ENCODE measurements at places on chromosomes 5 and 9.

DNA sequence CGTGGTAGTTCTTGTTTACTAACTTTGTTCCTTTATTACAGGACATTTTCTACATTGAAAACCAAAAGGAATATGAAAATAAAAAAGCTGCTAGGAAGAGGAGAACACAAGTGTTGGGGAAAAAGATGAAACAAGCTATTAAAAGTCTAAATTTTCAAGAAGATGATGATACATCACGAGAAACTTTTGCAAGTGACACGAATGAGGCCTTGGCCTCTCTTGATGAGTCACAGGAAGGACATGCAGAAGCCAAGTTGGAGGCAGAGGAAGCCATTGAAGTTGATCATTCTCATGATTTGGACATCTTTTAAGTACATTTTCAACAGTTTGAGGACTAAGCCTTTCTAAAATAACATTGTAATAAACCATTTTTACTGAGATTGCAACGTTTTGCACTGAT is 23.8 kb downstream of the PHAX start:
- no peak for DNase-seq

DNA sequence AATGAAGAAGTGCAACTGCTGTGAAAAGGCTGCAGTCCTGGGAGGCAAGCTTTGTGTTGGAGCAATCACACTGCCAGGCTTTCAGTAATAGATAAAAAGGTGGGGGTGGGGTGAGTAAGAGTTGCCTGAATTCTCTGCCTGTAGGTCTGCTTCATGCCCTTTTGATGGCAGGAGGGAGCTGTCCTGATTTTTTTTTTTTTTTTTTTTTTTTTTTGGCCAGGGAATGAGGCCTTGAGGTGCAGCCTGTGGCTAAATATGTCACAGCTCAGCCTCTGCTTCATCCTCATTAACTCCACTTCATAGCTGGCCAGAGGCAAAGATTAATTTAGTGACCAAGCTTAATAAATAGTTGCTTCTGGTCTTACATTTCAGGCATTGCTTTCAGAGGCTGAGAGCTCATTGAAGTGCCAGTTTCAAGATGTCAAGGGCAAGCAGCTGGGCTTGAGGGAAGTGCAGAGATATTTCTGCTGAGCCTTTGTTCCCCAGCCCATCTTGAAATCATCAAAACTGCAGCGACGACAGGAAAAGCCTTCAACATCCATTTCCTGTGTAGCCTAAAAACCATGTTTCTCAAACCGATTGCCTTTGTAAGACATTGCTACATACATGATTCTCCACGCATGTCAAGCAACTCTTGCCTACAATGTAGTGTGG is 134.7 kb downstream of the MACIR start:
- no peak for DNase-seq

DNA sequence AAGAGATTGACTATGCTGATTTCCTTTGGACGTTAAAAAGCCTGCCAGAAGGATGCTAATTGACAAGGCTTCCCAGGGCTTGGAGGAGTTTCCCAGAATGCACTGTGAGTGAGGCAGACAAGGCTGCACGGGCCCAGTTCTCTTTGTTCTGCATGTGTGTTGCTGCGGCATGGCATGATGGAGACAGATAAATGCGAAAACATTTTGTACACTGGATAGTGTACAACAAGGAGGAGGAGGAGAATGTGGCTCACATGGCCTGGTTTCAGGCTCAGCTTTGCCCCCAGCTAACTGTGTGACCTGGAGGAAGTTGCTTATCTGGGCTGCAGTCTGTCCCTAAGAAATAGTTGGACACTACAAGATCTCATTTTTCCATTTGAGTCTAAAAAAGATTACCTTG is 135.5 kb upstream of the CPEB4 start:
- no peak for DNase-seq

DNA sequence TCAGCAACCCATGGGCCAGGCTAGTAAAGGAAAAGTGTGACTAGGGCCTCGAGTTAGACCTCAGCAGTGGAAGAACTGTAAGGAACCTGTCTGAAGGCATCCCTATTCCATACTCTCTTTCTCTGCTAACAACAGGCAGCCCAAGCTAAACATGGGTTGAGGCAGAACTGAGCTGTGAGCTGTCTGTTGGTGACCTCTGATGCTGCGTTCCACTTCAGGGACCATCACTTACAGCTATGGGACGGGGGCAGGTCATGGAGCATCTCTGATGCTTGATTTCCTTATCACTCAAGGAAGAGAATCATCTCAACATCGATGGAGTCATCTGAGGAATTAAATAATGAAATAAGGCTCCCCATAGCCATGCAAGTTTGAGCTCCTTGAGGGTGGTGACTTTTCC is 174.8 kb downstream of the ACTL7B start:
- no peak for DNase-seq

DNA sequence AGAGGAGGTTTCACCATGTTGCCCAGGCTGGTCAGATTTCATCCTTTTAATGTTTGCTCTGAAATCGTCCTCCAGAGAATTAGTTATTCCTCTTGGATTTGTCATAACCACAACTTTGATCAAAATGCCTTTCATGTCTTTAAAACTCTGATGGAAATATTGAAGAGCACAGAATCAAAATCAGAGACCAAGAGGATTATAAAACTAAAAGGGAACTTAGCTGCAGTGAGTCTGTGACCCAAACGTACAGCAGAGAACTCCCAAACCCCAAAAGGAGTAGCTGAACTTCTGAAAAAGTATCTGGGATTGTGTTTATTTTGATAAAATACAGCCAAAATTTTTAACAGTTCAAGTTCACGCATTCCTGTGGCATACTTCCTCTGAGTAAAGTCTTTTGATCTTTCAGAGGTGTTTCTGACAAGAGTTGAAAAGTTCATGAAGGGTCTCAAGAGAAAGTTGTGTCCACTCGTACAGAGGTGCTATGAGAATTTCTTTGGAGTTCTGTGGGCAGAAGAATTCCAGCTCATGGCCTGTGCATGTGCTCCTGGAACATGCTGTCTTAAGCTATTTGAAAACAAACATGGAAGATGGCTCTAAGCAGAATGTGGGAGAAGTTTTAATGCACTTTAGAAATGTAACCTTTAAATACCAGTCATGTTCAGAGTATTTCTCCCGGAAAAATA is 124.0 kb downstream of the ESM1 start:
- no peak for DNase-seq

Data from activated naive CD8-positive, alpha-beta T cell treated with anti-CD3 and anti-CD28 coated beads for 36 hours (primary cell).